ENCODE measurements at places on chromosomes 4 and X. TPM values are rescaled to one million over a fixed set of nuclear protein-coding genes. Genes with fewer than 3 reads are reported as not detected.

DNA sequence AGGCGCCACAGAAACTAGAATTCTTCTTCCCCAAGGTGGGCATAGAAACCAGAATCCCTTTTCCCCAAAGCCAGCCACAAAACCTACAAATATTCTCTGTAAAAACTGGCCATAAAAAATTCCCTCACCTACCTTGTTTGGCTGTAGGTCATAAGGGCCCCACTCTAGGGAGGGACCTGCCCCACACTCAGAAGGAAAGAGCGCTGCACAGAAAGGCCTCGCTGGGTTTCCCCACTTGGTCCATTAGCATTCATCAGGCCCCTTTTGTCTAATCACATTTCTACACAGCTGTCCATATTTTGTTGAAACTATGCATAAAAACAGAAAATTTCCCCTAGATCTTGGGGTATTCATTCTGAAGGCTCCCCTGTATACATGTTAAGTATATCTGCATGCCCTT, 54.1 kb downstream of the PHKA2 start:
- DNase-seq = no peak

GRCh38 chr4:126991965-126992364, 640.8 kb upstream of the INTU start:
- DNase-seq = peak; percentile 62

DNA sequence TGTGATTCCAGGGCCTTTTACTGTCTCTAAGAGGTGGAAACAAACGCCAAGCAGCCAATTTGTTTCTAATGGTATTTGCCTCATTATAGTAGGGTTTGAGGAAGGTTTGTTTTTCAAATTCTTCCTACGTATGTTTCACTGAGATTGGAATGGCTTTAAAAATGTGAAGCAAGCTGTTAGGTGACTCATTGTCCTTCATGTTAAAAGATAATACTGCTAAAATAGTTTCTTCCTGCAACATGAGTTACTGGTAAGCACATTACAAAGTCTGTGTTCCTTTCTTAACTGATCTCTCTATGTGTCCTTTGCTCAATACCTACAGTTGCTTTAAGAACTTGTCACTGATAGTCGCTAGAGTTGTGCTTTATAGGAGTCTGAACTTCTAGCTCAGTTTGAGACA, 1183.9 kb downstream of the RPA4 start:
- no peak for DNase-seq

DNA sequence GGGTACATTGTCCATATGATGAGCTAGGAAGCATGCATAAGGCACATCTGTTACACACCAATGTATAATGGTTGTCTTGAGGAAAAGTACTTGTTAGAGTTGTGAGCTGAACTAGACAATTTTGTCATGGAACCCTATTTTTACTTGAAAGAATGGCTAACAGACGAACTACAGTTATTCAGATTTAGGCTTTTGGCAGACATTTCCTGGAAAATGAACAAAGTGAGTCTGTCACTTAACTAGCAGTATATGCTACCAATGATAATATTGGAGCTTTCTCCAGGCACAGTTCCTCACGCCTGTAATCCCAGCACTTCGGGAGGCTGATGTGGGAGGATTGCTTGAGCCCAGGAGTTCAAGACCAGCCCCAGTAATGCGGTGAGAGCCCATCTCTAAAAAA, 61.9 kb upstream of the SLC25A43 start:
- DNase-seq = no peak

DNA sequence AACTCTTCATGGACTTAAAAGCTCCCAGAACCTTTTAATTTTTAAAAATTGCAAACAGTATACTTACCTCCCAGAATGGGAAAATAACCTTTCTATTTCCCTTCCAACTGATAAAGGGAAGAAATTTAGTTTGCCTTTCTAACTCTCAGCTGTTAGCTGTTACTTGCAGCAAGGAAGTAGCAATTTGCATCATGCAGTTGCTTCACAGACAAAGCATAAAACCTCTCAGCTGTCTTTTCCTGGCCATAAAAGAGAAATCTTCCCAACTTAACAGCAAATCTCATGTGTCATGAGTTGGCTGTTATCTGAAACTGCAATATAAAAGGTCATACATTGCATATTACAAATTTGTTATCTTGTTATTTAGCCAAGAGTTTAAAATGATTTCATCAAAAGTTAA, 18.4 kb downstream of the C4orf17 start:
- DNase-seq = no peak

DNA sequence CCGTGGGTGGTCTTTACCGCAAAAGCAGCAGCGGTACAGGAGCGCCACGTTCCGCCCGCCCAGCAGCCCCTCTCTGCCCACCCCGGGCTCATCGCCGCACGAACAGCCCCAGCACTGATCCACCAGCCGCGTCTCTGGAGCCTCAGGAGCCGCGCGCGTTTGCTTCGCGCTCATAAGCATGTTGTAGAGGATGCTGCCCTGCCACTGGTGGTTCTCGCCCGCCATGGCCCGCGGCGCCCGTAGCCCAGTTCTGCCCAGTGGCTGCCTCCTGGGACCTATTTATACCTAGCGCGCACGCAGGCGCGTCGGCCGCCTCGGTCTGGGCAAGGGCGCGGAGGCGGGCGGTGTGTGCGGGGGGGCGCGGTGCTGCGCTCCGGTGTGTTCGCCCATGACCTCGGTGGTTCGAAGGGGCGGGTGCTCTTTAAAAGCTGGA, at the start of gene NR0B1:
Gene NR0B1 (minus strand): TSS at position 252 of the 433 bp plus-strand sequence. CDS start 27 bp downstream, at position 225.
- no peak for DNase-seq

- DNase-seq = no peak
Measured at GRCh38 chr4:145423017-145423708, 58.5 kb upstream of the SMAD1 start.

DNA sequence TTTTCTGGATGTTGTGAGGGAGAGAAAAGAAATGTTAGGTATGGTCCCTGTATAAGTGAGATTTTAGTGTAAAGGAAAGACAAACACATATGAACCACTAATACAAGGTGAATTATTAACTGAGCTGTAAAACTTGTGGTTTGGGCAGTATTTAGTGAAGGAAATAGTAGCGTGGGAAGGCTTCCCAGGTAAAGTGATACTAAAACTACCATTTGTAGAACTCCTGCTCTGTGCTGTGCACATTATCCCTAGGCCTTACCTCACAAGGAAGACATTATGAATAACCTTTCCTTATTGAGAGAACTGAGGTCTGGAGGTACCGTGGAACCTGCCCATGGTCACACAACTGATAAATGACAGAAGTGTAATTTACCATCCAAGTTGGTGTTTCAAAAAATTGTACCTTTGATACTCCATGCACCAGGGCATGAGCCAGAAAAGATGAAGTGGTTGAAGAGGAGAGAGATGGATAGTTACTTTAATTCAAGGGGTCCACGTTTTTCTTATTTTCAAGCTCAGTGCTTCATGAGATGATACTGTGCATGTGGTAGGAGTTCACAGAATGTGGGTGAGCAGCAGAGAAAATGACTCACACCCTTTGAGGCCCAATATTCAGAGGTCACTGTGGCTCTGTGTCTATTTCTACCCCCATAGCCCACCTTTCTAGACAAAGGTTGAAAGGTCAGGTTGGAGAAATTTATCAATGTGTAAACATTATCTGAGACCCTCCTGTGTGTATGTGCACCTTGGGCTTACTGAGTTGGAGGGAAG, 2.6 kb upstream of the VSIG4 start:
- DNase-seq = no peak

DNA sequence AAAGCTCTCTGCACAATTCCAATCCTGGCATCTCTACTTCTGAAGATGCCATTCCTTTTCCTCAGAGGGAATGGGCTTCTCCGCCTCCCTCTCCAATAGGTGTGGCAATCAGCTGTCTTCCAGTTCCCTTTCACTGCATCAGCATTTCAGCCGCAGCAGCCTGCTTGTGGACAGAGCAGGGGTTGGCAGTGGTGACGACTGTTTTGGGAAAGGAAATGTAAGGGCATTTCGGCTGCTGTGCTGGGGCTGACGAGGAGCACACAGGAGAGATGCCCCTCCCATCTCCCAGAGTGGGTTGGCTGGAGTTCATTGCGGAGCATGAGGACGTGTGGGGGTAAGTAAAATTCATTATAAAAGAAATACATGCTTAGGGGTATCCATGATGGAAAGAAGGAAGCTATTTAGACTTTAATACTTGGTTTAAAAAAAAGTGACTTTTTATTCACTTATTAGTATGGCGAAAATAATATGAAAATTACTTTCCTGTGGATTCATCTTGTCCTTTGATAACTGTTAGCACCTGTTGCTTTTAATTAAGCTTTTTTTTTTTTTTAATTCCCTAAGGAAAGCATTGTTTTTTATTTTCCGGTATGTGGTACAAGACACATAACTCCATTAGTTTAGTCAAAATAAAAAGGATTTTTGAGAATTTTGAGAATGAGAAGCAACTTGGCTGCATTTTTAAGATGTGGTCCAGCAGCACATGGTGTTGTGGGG, at the start of gene LIMCH1:
Gene LIMCH1 (plus strand): TSS at position 141 of the 717 bp plus-strand sequence. CDS start 67,839 bp downstream, outside the sequence.
- peak; percentile 48 for DNase-seq

GRCh38 chrX:153981231-153981630, 8.7 kb downstream of the TMEM187 start:
- DNase-seq = no peak

DNA sequence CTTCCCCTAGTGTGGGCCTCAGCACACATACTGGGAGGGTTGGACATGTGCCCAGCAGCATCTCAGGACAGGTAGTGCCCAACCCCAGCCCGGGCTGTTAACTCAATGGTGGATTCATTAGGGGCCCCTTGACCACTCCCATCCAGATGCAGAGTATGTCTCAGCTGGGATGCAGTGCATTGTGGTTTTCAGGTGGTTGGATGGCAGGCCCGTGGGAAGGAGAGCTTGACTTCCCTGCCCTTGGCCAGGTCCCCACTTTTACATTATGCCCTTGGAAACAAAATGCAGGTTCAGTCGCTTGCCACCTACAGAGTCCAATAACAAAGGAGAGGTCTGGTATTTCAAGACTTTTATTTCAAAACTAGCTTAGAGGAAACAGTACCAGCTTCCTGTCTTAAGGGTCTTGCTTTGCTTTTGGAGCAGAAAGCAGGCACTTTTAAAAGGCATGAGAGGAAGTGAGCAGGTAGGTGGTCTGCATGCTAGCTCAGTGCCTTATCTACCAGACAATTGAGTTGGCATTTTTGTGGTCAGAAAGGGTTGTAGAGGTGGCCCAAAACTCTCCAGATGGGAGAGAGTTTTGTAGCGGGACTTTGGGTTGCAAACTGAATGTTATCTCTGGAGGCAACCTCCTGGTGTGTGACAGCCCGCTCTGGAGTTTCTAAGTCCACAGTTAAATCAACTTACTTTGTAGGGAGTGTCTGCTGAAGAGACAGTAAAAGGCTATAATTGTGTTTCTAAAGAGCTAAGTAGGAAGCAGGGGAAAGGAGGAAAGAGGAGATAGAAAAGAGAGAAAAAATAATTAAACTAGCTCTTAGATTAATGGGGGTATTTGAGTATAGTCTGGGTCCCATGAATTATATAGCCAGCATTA, 171.0 kb downstream of the GALNTL6 start:
- no peak for DNase-seq

DNA sequence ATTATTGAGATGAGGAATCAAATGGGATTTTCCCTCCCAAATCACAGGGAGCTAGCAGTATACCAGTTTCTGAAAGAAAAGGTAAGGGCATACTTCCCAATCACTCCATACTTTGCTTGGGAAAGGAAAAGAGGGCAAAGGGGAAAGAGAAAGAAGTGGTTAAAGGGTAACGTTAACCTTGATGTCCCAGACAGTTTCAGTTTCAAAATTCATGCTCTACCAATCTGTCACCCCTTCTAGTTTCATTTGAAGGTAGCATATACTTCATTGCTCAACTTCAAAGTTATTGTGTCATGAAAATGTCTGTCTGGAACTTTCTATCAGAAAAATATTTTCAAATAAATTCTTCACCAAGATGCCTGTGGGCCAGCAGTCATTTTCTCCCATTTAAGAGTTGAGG, 16.0 kb downstream of the TNMD start:
- no peak for DNase-seq

GRCh38 chr4:21768349-21769310, 179.9 kb downstream of the KCNIP4 start:
- DNase-seq = peak; percentile 79

- DNase-seq = peak; percentile 71
Measured at GRCh38 chr4:2135083-2135482, 76.0 kb downstream of the NAT8L start.

Gene MAGEA8
- total RNA-seq = not detected

Gene TMEM128
- 34.1 TPM for total RNA-seq

Gene SPACA5B
- total RNA-seq = not detected

Gene GSX2
- total RNA-seq = not detected

Gene ZNF630
- total RNA-seq = 4.4 TPM
